ENCODE measurements at places on chromosomes 12 and 14. TPM values are rescaled to one million over a fixed set of nuclear protein-coding genes. Genes with fewer than 3 reads are reported as not detected.

DNA sequence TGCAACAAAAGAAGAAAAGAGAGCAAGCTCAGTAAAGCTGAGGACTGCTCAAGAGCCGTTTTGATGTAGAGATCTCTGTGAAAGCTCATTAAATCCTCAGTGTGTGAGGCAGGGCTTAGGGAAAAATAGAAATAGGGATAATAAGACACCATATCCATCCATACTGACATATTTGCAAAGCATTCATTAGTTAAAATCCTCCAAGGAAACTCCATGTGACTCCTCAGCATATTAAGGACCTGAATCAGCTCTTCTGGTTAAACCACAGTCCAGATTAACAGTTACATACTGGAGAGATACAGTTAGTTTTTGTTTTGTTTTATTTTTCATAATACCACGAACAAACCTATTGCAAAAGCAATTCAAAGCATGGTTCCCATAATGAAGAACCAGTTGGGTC is 288.2 kb downstream of the PAWR start:
- DNase-seq = no peak

- DNase-seq = no peak
Measured at GRCh38 chr12:111194703-111195051, 174.2 kb downstream of the PHETA1 start.

GRCh38 chr12:82857276-82857675 is 170.6 kb downstream of the TMTC2 start:
- DNase-seq = no peak

GRCh38 chr12:57952766-57953165 is 11.4 kb downstream of the ATP23 start:
- DNase-seq = no peak

DNA sequence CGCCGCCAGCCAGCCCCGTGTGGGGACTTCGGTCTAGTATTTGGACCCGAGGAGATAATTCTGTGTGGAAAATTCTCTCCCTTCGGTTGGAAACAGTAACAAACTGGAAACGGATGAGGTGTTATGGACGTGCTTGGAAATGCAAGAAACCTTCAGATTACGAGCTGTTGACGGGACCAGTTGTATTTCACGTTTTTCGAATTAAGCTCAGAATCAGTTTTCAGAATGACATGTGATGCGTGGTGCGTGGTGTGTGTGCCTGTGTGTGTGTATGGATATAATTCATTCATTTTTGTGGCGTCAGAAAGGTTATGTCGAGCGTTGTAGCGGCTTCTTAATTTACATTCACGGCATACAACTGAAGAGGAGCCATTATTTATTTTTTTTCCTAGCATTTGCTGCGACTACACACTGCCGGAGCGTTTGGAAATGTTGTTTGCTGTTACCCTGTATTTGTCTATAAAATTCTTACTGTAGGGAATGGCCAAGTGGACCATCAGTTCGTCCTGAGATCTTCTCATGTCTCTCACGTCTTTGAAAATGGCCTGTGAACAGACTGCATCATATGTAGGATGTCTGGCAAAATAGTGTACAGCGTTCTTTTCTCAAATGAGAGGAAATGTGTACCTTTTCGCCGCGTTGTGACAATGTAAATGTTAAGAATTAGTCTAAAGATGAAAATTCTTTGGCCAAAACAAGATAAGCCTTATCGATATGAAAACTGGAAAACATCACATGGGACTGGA is 1.3 kb downstream of the TRAF3 start:
- no peak for DNase-seq

GRCh38 chr12:108833355-108833733 is 24.0 kb downstream of the SSH1 start:
- no peak for DNase-seq

SYNJ2BP gene
- total RNA-seq = 38.8 TPM

BHLHE41 gene
- 186 TPM for total RNA-seq

- no peak for DNase-seq
Measured at GRCh38 chr14:101582294-101582693, 21.0 kb downstream of the DIO3 start.

DNA sequence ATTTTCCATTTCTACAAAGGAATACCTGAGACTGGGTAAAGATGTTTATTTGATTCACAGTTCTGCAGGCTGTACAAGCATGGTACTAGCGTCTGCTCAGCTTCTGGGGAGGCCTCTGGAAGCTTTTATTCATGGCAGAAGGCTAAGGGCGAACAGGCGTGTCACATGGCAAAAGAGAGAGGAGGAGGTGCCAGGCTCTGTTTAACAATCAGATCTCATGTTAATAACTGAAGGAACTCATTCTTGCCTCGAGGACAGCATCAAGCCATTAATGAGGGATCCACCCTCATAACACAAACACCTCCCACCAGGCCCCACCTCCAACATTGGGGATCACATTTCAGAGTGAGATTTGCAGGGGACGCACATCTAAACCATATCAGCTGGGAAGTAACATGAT is 36.0 kb downstream of the PRB3 start:
- DNase-seq = no peak

SUOX gene
- total RNA-seq = 58.5 TPM

- DNase-seq = no peak
Measured at GRCh38 chr12:124674937-124675336, 107.5 kb upstream of the NCOR2 start.

RECQL gene
- 23.9 TPM for total RNA-seq

TTC9 gene
- 7.0 TPM for total RNA-seq

- no peak for DNase-seq
Measured at GRCh38 chr14:72643317-72643801, 250.5 kb downstream of the DPF3 start.

DNA sequence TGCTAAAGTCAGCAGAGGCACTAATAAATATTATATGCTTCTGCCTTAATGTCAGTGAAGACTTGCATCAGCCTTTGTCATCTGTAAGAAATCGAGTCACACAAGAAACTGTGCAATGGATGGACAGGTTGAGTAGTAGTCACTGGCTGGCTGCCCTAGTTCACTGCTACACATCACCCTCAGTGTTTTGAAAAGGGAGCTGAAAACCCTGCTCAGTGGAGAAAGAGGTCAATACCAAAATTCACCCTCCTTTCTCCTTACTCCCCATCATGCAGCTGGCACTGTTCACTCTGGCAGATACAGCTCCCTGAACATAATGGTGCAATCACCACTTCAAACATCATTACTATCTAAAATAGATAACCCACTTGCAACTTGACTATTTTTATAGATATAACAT is 6.6 kb downstream of the ANKS1B start:
- DNase-seq = no peak

GRCh38 chr14:65239938-65240296 is 137.6 kb upstream of the MAX start:
- no peak for DNase-seq
